Fibroblast of skin of left biceps (primary cell): ENCODE measurements at places on chromosomes 5 and 9.

- no peak for DNase-seq
Observed at GRCh38 chr9:4739587-4740387, 1.2 kb downstream of the AK3 start.

- no peak for DNase-seq
Observed at GRCh38 chr5:43646992-43647391, 44.0 kb downstream of the NNT start.

- DNase-seq: peak; percentile 15
Observed at GRCh38 chr5:43514471-43514815, 505 bp downstream of the C5orf34 start.

DNA sequence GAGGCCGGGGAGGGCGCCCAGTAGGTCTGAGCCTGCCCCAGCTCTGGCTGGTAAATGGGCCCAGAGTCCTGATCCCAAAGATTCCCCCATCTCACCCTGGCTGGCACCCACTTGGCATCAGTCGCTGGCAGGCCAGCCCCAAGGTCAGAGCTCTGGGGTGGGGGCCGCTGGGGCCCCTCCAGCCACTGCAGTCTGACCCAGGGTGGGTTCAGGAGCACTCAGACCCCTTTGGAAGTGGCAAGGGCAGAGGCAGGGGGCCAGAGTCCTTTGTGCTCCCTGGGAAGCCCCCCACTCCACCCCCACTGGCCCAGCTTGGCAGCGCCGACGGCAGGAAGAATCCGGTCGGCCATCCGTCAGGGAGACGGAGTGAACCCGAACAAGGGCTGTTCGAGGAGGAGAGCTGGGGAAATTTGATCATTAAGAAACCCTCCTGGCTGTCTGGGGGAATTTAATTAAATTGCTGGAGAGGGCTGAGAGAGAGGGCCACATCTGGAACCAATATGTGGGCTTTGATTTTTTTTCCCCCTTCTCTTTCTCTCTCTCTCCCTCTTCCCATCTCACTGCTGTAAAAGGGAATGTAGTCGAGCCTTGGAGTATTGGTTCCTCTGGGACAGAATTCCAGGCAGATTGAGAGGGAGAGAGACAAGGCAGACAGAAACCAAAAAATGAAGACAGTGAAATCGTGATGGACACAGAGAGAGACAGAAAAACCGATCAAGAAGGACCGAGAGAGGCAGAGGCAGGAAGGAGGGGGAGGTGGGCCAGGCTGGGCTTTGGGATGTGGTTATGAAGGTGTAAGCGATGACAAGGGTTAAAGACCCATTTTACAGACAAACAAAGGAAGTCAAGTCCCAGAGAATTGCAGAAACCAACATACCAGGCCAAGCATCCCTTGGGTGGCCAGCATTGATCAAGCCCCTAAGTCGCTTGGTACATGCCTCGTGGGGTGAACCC lies 8.1 kb upstream of the ASB6 start:
- DNase-seq: peak; percentile 82

GRCh38 chr9:121281614-121282276 lies 13.8 kb downstream of the GSN start:
- no peak for DNase-seq
